Anterior cingulate cortex (tissue), 58 donors: ENCODE measurements at places on chromosomes 7 and 10.

GRCh38 chr7:84790882-84791281 lies 396.0 kb downstream of the SEMA3D start:
- no peak for DNase-seq

DNA sequence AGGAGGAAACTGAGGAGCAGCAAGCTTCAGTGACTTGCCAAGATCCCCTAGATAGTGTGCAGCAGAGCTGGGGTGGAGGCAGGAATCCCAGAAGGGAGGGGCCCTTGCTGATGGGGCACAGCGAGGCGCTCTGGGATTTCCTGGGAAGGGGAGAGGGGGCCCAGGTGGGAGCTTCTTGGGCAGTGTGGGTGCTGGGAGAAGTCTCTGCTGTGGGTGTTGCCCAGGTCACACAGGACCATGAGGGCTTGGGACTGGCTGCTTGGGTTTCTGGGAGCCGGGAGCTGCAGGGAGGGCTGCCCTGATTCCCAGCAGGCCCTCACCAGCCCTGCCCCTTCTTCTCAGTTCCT lies 55.2 kb downstream of the TSPAN15 start:
- DNase-seq, result no peak

GRCh38 chr10:3538656-3539531 lies 246.1 kb downstream of the KLF6 start:
- DNase-seq, result no peak

GRCh38 chr10:6647811-6648526 lies 67.9 kb upstream of the PRKCQ start:
- DNase-seq, result peak; percentile 10

- no peak for DNase-seq
Observed at GRCh38 chr10:98599032-98599610, 152.4 kb upstream of the HPS1 start.
